ENCODE measurements at places on chromosomes 12 and 14. TPM values are rescaled to one million over a fixed set of nuclear protein-coding genes. Genes with fewer than 3 reads are reported as not detected.

DNA sequence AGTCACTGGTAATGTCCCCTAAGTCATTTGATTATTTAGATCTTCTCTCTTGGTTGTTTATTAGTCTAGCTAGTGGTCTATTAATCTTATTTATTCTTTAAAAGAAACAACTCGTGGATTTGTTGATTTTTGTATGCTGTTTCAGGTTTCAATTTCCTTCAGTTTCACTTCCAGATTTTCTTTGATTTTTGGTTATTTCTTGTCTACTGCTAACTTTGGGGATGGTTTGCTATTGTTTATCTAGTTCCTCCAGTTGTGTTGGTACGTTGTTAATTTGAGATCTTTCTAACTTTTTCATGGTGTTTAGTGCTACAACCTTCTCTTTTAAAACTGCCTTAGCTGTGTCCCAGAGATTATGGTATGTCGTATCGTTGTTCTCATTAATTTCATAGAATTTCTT is 18.5 kb upstream of the CD69 start:
- DNase-seq: no peak

- peak; percentile 57 for DNase-seq
Measured at GRCh38 chr12:108691998-108692808, 39.1 kb downstream of the CORO1C start.

- DNase-seq: no peak
Measured at GRCh38 chr14:97903821-97904220, 1106.6 kb downstream of the VRK1 start.

DNA sequence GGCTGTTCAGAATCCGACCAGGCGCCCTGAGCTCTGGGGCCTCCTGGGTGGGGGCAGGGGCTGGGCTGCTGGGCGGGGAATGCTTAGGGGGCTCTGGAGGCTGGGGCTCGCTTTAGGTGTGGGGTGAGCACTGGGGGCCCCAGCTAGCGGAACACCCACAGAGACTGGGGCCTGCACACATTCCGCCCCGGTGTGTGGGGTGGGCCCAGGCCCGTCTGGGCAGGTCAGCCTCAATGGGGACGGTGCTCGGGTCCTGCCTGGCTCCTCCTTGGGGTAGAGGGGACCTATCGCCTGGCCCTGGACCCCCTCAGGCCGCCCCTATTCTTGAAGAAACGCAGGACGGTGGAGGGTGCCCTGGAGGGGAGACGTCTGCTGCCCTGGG is 364.8 kb downstream of the TMEM121 start:
- DNase-seq: peak; percentile 24

GRCh38 chr12:27178255-27178654 is 65.8 kb upstream of the STK38L start:
- DNase-seq: no peak

The RILPL2 gene
- 1.9 TPM for total RNA-seq
